HS-5 (cell line): ENCODE measurements at places on chromosomes 5 and 9.
A peak's percentile ranks its signal among the peaks of the same experiment; 100 is the strongest.

DNA sequence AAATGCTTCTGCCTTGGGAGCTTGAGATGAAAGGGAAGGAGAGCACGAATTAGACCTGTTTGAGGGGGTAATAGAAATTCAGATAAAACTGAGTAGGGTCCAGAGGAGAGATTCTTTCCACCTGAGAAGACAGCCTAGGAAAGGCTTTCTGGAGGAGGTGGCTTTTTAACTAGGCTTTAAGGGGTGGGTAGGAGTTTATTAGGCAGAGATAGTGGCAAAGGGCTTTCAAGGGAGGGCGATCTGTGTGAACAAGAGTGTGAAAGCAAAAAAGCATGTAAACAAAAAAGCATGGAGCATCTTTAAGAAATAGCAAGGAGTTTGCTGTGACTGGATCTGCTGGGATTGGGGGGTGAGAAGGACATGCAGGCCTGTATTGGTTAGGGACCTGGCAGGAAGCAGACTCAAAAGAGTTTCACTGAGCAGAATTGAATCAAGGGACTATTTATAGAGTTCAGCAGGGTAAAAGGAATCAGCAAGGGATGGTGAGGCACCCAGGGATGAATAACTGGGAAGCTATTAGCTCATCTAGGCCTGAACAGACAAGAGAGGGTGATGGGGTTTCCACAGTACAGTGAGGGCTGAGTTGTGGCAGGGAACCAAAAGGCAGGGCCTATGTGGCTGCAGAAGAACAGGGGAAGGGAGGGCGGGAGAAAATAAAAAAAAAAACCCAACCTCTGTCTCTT, 18.8 kb downstream of the SLC1A1 start:
- DNase-seq = no peak

- DNase-seq = no peak
Observed at GRCh38 chr9:121738968-121739367, 87.5 kb downstream of the DAB2IP start.

GRCh38 chr5:150461231-150461630, 11.7 kb upstream of the RPS14 start:
- DNase-seq = no peak

DNA sequence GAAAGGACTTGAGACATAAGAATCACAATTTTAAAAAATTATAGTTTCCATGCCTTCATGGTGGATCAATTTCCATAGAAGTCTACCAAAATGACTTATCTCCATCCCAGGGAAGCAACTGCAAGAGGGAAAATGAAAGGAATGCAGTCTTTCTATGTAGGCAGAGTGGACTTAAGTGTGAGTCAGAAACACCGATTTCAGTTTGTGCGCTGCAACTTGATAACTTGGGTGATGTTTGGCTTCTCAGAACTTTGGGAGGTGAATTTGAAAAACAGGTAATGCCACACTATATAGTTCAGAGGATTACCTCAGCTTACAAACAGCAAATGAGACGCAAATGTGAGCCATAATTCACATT, 708 bp upstream of the CSNK1G3 start:
- DNase-seq = no peak

DNA sequence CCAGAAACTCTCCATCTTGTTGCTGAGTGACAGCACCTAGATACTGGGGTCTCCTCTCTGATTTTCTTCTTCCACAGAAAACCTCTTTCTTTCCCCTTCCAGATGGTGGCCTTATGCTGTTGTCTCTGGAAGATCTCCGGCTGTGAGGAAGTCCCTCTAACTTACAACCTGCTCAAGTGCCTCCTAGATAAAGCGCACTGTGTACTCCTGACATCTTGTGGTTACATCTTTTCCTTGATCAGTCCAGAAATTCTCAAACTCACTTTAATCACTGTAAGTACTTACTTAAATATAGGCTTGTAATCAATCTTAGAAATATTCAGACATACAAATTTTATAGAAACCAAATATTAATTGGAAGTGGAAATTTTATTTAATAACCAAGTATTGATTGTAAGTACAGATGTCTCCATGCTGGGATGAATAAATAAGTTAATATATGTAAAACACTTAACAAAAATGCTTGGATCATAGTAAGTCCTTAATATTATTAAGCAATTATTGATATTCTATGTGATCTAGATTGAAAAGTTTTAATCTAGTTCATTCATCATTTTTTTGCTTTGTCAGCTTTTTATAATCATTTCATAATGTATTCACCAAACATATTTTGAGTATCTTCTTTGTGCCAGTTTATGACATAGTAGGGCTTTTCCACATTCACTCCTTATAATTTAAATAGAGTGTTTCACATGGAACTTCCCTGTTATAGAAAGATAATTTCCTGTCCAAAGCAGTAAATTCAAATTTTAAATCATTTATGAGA, 1381.4 kb upstream of the CDH6 start:
- no peak for DNase-seq

- DNase-seq = no peak
Observed at GRCh38 chr5:115194676-115195075, 25.0 kb upstream of the TRIM36 start.

DNA sequence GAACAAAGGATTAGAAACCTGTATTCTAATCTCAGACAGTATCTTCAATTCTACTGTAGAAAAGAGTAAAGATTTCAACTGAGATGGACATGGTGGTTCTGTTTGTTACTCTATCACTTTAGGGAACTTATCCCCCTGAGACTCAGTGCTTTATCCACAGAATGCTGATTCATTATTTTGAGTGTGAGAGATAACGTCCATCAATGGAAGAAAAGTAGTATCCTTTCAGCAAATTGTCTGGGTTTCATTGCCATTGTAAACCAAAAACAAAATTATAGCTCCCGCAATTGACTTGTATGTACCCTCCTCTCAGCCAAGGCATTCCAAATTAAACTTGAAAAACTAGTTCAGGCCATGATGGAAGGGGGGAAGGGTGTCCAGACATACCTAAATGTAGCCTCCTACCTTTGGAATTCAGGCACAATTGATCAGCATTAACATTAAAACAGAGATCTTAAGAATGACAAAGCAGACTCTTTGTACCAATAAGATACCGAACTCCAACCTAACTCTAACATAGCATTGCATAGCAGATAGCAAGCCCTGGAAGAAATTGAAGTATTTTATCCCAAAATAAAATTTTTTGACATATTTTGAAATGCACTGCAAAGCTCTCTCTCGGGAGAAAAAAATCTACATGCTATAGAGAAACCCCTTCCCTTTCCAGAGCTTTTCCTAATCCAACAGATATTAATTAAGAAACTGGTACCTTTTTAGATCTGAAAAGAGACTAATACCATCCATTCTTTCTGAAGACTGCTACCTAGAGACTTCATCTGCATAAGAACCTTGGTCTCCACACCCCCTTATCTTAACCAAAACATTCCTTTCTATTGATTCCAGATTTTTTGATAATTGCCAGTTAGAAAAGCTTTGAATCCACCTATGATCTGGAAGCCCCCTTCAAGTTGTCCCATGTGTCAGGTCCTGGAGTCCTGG, 1055.7 kb downstream of the PTPRD start:
- no peak for DNase-seq

DNA sequence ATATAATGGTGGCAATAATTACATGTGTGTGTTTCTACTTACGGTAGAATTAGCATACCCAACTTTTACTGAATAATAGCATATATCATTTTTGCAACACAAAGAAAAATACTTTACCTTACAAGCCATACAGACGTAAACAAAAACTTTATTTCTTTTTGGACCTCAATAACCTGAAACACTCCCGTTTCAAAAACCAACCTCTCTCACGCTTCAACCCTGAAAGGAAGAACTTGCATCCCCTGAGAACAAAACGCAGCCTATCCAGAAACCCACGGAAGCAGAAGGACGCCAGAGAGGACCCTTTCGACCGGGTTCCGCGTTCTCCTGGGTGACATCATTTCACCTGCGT, at the start of gene RNF38:
Gene RNF38, minus strand, starts transcription at position 290 of the 352 bp plus-strand sequence. Its CDS starts 161 bp downstream, at position 129.
- DNase-seq = no peak

DNA sequence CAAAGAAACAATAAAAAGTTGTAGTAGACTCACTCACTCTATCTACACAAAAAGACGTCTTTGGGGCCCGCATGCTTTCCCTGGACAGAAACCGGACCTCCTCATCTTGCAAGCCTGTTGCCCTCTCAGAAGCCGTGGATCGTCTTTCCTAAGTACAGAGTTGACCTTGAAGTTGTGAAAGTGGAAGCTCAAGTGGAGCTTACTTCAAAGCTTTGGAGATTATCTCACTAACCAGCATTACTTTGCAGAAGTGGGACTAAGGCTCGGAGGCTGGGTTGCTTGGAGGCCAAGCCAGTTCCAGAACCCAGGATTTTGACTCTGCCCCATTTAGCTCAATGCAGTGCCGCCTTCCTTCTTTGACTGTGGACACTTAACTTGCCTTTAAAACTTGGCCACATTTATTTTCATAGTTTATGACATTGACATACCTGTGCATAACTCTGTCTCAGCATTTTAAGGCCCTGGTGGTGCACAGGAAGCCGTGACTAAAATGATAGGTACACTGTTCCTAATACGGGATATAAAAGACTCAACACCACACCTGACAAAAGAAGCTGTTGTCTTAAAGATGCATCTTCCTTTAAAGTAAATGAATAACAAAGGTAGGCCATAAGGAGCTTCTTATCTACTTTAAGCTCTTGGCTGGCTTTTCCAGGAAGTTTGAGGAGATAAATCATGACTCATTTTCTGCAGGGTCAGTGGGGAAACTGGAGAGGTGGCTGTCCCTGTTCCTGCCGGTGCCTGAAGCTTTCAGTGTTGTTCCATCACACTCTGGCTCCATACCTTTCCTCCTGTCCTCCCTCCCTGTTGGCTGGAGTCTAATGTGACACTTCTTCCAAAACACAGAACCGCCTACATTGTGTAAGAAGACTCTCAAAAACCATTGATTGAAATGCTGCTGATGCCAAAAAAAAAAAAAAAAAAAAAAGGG, 10.7 kb downstream of the SLC25A25 start:
- no peak for DNase-seq

DNA sequence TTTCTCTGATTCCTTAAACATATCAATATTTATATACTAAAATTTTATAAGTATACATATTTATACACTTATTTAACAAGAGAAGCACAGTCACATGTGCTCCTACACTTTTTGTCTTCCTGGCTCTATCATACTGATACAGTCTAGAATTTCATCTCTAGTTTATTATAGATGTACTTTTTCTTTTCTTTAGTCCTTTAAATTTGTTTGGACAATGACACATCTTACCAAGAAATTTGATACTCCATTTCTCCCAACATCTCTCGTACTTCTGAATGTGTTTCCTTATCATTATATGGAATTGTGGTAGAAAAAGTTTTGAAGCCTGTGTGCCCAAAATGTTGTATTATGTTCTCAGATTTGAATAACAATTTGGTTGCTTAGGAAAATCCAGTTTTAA, 104.6 kb downstream of the DMRT2 start:
- no peak for DNase-seq

- no peak for DNase-seq
Observed at GRCh38 chr9:134222018-134222573, 57.7 kb upstream of the RNU6ATAC start.

- peak; percentile 47 for DNase-seq
Observed at GRCh38 chr5:124927735-124928134, 181.3 kb upstream of the ZNF608 start.

- DNase-seq = no peak
Observed at GRCh38 chr5:138635708-138636107, 60.5 kb upstream of the HSPA9 start.

DNA sequence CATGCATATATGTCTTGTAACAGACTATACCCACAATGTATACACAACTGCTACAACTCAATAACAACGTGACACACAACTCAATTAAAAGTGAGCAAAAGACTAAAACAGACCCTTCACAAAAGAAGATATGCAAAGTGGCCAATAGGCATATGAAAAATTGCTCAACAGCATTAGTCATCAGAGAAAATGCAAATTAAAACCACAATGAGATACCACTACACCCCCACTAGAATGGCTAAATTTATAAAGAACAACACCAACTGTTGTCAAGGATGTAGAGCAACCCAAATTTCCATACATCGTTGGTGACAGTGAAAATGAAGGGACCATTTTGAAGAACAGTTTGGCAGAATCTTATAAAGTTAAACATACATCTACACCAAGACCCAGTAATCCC, 38.9 kb downstream of the GABRB2 start:
- DNase-seq = no peak

DNA sequence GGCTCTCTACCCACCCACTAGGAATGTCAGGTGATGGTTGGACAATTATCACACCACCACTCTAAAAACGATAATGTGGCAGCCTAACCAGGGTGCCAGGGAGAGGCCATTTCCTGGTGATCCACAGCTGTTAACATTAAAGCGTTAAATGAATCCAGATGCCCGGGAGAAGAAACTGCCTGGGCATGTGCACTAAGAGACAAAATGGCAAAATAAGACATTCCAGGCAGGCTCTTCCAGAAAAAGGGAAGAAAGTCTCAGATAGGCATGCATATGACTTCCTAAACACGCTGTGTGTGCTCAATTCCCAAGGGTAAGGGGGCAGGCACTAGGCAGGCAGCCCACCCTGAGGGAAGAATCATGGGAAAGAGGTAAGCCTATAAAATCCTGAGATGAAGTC, 4.6 kb upstream of the TXN start:
- no peak for DNase-seq

GRCh38 chr5:172901012-172901780, 58.0 kb upstream of the RPL26L1 start:
- no peak for DNase-seq

DNA sequence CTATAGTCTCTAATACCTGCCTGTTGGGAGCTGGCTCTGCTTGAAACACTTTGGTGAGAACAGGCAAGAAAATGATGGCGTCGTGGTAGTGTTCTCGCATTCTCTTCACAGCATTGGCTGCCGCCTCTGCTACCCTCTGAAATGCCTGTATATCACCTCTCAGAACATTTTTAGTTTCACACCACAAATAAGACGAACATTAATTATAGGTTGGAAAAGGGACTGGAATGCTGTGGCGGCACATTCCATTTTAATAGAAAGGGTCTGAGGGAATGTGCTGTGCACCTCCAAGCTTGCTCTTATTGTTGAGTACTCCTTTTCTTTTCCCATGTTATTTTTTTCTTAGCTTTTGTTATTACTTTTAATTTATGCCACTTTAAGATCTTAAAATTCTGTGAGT, 134.6 kb upstream of the HMHB1 start:
- no peak for DNase-seq

GRCh38 chr5:128532127-128532526, 5.9 kb downstream of the FBN2 start:
- no peak for DNase-seq

GRCh38 chr5:158923799-158924551, 175.7 kb downstream of the EBF1 start:
- no peak for DNase-seq

DNA sequence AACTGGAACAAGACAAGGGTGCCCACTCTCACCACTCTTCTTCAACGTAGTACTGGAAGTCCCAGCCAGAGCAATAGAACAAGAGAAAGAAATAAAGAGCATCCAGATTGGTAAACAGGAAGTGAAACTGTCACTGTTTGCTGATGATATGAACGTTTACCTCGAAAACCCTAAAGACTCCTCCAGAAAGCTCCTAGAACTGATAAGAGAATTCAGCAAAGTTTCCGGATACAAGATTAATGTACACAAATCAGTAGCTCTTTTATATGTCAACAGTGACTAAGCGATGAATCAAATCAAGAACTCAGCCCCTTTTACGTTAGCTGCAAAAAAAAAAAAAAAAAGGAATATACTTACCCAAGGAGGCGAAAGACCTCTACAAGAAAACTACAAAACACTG, 306.6 kb downstream of the PLK2 start:
- no peak for DNase-seq

- DNase-seq = no peak
Observed at GRCh38 chr9:94553029-94553938, 1.6 kb upstream of the PCAT7 start.
